Stimulated activated CD8-positive, alpha-beta memory T cell treated with anti-CD3 and anti-CD28 coated beads, Interleukin-4, amount 100 ng/mL, for 1 hour (primary cell): ENCODE measurements at places on chromosomes 1 and 21.

DNA sequence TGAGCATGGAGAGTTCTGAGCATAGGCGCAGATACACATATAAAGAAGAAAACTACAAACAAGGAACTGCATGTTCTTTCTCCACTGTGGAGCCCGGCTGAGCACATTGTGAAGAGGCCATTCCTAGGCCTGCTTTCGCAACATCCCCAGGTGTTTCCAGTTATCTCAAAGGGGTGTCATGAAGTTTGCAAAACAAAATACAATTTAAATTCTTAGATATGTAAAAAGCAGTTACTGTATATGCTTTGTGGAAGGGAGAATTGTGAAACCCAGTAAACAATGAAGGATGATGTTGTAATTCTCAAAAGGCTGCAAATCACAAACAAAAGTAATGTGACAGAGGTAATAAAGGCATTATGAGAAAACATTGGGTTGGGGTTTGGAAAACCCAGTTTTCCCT is 98.6 kb upstream of the ZNF644 start:
- no peak for DNase-seq

GRCh38 chr1:238772322-238772721 is 614.0 kb upstream of the CHRM3 start:
- no peak for DNase-seq

DNA sequence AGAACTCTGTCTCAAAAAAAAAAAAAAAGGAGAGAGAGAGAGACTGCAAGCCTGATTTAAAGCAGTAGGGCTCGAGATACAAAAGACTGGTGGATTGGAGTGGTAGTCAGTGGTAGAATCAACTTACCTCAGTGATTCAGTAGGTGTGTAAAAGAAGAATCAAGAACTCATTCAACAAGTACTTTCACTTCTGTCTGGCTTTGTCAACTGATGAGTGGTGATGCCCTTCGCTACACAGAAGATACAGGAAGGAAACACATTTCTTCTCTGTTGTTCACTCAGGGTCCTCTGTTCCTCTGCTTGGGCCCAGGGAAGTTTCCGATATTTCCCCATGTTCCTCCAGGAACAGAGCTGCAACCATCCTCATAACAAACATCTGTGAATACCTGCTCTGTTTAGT is 68.6 kb upstream of the COG2 start:
- DNase-seq = no peak

DNA sequence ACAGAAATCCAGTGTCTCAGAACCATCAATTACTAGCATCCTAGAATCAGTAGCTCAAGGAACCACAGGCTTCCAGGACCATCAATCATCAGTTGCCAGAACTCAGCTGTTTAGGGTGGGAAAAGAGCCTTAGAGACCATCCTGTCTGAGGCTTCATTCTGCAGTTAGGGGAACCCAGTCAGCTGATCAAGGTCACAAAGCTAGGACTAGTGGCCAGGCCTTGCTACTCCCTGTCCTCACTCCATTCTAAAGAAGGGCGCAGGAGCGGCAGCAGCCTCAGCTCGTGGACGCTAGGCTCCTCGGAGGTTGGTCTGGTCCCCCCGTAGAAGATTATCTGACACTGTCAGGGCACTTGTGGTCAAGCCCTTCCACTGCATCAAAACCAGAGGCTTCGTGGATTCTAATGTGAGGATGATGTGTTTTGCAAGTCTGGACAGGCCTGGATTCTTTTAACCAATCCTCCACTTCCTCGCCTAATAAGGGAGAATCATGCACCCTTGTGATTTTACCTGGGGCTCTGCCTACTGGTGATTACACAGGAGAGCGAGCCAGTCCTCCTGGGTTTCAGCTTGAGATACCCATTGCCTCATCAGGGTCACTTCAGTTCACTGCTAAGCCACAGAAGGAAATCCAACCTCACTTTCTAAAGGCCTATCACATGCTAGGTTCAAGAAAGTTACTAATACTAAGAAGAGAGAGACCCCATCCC is 41.7 kb upstream of the IFFO2 start:
- DNase-seq = no peak

DNA sequence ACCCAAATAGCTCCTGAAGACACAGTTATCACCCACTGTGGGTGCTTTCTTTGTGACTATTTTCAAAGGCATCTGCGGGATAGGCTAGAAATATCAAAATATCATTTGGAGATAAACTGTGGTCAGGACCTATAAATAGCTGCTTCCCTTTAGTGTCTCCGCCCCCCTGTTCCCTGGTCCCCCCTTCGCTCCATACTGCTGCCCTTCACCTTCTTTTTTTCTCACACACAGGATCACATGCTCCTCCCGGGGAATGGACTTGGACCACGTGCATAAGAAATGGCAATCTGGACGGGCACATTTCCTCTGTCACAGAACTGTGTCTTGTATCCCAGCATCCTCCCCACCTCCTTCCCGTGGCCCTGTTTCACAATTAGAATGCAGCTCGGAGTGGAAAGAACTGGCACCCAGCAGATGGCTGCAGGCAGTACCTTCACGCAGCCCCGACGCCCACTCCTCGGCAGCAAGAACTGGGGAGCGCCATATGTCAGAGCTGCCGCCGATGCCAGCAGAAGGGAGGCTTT is 68.8 kb upstream of the SSX2IP start:
- no peak for DNase-seq

GRCh38 chr21:25175938-25176337 is 431.3 kb downstream of the MRPL39 start:
- no peak for DNase-seq

GRCh38 chr1:111729946-111730681 is 9.1 kb downstream of the INKA2 start:
- DNase-seq = no peak

- DNase-seq = no peak
Observed at GRCh38 chr1:37020653-37021277, 13.6 kb downstream of the GRIK3 start.

DNA sequence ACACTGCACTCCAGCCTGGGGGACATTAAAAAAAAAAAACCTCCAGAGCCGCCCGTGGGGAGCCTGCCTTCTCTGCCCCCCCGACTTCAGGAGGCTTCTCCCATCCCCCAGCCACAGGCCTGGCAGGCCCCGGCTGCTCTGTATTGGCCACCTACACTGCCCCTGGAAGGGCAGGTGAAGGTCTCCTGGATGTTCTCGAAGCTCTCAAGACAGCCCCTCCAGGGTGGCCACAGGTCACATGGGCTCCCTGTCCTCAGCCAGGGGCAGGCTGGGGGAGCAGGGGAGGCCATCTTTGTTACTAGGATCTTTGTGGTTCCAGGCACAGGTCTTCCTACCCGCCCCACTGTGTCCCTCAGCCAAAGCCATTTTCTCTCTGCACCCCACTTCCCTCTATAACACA is 32.8 kb downstream of the PADI6 start:
- no peak for DNase-seq

DNA sequence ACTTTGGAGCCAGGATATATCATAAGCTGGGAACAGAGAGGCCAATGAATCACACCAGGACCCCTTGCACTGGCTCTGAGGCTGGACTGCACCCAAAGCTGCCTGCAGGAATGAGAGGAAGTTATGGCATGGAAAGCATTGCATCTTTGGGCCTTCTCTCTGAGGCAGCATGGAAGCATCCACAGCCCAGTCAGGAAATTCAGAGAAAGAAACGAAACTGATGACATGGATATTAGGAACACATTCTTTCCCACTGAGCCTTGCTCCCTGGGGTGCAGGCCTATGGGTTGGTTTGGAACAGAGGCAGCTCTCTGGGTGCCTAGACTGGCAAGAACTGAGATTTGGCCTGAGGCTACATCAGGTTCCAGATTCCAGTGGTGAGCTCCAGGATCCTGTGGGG is 98.6 kb downstream of the NGF start:
- no peak for DNase-seq

DNA sequence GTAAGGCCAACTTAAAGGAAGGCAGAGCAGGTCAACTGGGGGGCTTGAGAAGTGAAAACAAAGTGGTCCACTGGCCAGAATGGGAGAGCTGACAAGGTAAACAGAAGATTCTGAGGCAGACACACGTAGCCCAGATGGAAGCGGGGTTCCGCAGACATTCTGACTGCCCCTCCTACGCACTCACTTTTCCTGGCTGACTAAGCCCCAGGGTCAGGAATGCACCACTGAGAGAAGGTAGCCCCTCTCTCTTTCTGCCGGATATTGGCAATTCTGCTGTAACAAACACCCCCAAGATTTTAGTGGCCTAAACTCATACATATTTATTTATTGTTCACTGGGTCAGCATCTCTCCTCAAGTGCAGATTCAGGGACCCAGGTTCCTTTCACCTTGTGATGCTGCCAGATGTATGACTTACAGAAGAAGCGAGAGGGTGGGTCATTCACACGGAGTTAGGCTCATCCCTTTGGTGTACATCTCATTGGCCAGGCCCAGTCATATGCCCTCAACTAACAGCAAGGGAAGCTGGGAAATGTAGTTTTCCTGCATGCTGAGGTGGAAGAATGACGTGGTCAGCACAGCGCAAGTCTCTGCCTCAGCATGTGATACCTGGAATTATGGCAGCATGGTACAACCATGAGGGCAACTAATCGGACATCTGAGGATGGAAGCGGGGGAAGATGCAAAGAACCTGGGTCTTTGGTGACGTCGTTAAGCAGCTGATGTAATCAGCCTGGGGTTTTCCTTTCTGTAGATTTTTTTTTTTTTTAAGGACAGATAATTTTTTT is 43.4 kb upstream of the MRPS6 start:
- no peak for DNase-seq

DNA sequence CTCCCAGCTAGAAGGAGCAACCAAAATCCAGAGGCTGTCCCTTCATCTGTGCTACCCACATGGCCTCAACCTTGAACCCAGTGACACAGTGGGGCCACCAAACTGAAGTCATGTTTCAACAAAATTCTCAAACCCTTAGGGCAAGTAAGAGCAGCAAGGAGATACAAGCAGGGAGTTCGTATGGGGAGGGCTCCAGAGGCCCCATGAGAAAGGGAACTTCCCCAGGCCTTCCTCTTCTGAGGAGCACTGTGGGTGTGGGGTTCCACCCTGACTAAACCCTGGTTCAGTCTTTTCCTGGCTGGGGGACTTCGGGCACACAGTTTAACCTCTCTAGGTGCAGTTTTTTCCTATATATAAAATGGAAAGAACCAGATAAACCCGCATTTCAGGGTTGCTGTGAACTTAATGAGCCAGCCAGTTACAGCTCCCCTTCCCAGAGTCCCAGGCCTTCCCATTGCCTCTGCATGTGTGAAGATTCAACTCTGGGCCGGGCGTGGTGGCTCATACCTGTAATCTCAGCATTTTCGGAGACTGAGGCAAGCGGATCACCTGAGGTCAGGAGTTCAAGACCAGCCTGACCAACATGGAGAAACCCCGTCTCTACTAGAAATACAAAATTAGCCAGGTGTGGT is 8.0 kb upstream of the THEMIS2 start:
- no peak for DNase-seq

GRCh38 chr1:194952171-194952570 is 1656.1 kb downstream of the KCNT2 start:
- DNase-seq = no peak

DNA sequence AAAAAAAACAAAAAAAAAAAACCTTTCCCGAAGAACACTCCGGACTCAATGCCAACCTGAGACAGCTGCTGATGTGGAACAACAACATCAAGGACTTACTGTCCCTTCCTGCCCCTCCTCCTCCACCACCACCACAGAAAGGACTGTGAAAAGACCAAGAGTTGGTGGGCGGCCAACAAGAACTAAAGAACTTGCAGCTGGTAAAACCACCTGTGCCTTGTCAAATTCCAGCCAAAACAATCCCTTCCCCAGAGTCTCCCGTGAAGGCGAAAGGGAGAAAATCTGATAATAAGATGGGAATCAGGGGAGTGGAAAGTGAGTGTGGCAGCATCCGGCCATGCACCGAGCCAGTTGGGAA is 88.9 kb downstream of the PROX1 start:
- no peak for DNase-seq

GRCh38 chr21:44899768-44900558 is 20.7 kb downstream of the ITGB2 start:
- no peak for DNase-seq

GRCh38 chr1:93671099-93671621 is 10.5 kb downstream of the BCAR3 start:
- DNase-seq = no peak

- DNase-seq = no peak
Observed at GRCh38 chr21:35136586-35137219, 87.6 kb upstream of the RUNX1 start.

- DNase-seq = no peak
Observed at GRCh38 chr1:176976225-176976624, 188.3 kb downstream of the ASTN1 start.

DNA sequence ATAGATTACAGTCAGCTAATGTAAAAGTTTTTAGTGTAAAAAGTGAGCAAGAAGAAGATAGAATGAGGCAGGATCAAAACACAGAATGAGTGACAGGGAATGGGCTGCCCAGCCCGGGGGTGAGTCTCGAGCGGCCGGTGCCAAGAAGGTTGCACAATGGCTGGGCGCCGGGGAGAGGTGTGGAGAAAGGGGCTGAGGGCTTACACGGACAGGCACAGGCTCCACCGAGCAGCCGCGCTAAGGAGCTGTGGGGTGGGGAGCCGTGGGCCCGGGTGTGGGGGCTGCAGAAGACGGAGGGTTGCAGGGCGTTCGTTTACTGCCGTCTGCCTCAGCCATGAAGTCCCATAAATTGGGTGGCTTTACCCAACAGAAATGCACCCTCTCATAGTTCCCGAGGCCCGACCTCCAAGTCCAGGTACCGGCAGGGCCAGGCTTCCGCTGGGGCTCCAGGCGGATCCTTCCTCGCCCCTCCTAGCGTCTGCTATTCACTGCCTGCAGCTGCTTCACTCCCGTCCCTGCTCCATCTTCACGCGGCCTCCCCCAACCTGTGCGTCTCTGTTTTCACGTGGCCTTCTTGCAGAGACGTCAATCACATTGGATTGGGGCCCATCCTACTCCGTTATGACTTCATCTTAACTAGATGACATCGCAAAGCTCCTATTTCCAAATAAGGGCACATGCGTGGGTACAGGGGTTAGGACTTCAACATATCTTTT is 277.2 kb downstream of the CAMTA1 start:
- no peak for DNase-seq

DNA sequence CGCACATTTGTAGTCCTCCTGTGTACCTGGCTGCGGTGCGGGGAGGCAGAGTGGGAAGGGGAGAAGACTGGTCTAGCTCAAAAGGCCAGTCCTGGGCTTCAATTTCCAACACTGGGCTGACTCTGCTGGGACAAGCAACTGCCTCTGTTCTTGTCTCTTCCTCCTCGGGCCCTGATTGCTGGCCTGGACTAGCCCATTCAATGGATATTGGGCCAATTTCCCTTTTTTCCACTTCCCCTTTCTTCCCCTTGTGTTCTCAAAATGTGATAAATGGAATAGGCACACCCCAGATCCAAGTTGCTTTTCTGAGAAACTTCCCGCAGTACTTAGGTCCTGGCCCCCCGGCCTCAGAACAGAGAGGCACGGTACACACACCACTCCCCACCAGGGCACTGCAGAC is 48.2 kb downstream of the SPSB1 start:
- no peak for DNase-seq

DNA sequence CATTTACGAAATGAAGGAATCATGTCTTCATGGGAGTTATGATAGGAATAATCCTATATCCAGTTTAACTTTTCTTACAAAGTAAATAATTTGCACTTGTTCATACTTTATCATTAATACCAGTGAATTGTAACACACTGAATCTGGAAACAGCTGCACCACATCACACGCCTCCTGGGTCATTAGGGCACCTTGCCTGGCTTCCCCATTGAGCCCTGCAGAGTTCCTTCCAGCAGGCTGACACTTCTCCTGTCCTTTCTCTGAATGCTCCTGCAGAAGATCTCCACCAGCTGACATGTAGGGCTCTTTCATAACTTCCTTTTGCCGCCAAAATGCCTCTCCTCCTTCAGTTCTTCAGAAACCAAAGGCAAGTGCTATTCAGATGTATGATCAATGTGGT is 201.1 kb downstream of the DAB1 start:
- no peak for DNase-seq
